Stimulated activated CD8-positive, alpha-beta memory T cell treated with anti-CD3 and anti-CD28 coated beads, Interleukin-2, amount 100 ng/mL, for 48 hours (primary cell): ENCODE measurements at places on chromosomes 13 and 19.
A peak's percentile ranks its signal among the peaks of the same experiment; 100 is the strongest.

DNA sequence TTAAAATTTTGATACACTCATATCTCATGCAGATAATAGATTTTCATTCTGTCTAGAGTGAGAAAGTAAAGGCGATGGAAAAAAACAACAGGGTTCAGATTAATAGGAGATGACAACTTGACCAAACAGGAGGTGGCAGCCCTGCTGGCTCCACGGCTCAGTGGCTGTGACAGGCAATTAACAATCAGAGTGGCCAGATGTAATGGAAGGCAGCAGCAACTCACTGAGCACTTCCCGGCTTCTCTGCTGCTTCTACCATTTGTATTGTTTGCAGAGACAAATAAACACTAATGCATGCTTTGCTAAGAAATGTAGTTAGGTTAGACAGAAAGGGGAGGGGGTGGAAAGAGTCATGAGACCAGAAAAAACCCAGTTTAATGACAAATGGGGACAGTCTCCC, 473.0 kb upstream of the SLC10A2 start:
- DNase-seq = no peak

GRCh38 chr19:4584670-4585460, 25.4 kb upstream of the SEMA6B start:
- DNase-seq = no peak

DNA sequence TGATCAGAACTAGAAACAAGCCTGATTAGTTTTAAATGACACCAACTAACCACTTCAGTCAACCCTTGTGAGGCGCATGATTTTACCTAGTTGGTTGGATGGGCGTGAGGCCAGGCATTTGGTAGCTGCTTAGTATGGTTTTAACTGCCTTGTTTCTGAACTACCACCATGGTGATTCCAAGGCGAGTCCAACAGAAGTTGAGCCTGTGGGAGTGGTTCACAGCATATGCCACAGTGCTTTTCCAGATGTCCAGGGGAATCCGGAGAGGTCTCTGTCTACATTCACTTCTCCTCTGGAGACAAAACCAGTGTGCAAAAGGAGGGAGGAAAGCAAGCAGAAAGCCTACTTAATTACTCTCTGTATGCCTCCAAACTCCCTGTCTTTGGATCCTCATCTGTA, 524.1 kb downstream of the GPC6 start:
- DNase-seq = no peak

DNA sequence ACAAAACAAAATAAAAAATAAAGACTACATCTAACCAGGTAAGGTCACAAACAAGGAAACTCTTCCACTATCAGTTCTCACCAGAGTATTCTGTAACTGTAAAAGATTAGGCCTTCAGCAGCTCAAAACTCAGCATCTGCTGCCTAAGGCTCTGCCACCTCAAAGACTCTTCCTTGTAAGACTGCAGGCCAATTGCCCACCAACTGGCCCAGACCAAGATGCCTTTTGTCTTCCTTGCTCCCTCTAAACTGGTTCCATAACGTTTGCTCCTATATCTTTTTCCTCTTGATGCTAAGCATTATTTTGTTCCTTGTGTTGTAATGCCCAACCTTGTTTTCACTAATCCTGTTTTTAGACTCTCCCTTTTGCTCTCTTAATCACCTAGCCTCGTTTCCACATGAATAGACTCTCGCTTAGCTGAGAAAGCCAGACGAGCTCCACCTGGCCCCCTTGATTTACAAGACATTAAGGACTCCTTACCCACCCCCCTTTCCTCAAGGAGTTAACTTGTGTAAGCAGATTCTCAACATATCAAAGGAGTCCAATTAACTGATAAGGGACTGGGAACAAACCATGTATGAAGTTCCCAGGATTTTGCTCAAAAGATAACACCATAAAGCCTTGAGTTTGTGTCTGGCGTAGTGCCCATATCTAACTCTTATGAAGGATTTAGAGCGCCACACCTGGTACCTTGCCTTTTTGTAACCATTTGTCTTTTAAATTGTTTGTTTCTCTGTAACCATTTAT, 1.5 kb downstream of the ZNF814 start:
- no peak for DNase-seq

GRCh38 chr13:29800687-29801086, 49.7 kb downstream of the UBL3 start:
- DNase-seq = no peak

DNA sequence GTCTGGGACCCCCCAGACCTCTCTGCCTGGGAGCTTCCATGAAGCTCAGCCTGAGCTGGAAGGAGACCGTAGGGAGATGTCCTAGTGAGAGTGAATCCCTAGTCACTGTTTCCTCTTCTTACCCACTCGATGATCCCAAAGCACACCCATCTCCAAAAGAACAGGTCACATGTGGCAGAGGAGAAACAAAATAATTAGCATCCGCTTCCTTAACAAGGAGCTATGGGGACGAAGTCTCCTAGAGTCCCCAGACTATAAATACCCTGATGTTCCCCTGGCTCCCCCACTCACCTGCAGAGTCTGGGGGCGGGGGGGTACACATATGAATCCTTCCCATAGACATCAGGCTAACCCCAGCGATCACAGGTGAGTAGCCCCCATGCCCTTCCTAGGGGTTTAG, at the start of gene OR1I1:
OR1I1 (plus strand) TSS at position 301 of the 400 bp plus-strand sequence. CDS start 4,855 bp downstream, outside the sequence.
- no peak for DNase-seq

- DNase-seq = no peak
These were observed 5.8 kb downstream of the CHAMP1 start for GRCh38 chr13:114320065-114320464.

- no peak for DNase-seq
These were observed 62.9 kb upstream of the URI1 start for GRCh38 chr19:29878973-29879654.

GRCh38 chr13:38814331-38814730, 127.5 kb downstream of the FREM2 start:
- DNase-seq = no peak

- no peak for DNase-seq
These were observed 15.3 kb upstream of the COLGALT1 start for GRCh38 chr19:17540174-17540573.

DNA sequence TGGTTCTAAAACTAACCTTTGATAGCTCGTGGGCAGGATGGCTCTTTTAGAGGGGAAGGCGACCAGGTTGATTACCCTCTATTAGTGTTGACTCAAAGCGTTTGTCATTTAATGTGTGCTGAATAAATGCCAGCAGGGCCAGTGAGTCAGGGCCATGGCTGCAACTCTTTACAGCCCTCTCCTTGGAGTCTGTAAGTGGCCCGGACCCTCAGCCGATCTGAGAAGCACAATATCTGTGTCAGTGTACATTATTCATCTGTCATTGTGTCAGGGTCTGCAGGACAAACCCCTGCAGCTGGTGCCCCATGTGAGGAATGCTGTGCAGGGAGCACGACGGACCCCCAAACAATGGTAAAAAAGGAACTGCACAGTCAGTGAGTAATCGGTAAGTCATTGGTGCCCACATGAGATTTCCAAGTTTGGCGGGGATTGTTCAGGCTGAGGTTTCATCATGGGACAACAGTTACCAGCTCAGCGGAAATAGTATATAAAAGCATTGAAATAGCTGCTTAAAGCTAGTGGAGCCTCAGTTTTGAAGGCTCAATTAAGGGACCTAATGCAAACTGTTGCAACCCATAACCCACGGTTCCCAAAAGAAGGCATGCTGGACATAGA, 139.1 kb downstream of the ZNF675 start:
- no peak for DNase-seq

DNA sequence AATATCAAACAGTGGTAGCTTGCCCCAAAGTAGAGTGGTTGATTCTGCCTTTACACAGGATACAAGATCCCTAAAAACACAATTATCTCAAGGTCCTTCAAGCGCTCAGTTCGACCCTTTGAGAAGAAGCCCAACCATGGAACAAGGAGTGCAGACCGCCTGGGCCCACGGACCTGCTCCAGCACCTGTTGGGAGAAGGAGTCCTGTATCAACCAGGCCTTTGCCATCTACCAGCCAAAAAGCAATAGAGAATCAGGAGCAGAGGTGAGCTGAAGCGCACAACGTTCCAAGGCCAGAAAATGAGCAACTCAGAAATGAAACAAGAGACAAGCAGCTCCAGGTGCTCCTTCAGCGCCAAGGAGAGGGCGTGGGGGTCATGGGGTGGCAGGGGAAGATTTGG, 6.3 kb upstream of the LILRB3 start:
- no peak for DNase-seq

DNA sequence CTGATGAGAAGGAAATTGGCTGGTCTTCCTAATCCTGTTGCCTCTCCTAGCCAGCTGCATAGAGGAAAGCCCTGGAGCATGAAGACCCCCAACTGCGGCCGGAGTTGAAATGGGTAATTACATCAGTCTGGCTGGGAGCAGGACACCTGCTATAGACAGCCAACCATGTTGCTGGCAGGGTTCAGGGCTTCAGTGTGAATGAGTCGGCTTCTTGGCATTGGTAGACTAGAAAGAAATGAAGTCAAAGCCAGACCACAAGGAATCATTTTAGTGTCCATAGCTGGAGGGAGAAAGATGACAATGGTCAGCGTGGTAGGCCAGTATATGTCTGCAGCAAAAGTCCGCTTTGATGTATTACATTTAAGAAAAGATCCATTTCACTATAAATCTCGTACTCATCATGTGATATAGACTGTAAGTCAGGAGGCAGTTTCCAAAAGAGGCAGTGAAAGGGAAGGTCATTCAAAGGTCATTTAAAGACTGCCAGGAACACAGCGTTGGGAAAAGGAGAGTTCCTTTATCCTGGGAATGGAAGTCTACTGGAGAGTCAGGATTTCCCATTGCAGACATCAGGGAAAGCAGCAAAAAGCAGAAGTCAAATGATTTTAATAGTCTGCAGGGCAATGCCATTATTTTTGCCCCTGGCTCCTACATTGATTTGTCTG, 262.7 kb downstream of the DNAJC15 start:
- DNase-seq = no peak

- no peak for DNase-seq
These were observed 911.7 kb upstream of the PCDH20 start for GRCh38 chr13:62327367-62327766.

- DNase-seq = no peak
These were observed 48.9 kb upstream of the TNFSF11 start for GRCh38 chr13:42525035-42525504.

- no peak for DNase-seq
These were observed 26.0 kb downstream of the WDR88 start for GRCh38 chr19:33157906-33158305.

DNA sequence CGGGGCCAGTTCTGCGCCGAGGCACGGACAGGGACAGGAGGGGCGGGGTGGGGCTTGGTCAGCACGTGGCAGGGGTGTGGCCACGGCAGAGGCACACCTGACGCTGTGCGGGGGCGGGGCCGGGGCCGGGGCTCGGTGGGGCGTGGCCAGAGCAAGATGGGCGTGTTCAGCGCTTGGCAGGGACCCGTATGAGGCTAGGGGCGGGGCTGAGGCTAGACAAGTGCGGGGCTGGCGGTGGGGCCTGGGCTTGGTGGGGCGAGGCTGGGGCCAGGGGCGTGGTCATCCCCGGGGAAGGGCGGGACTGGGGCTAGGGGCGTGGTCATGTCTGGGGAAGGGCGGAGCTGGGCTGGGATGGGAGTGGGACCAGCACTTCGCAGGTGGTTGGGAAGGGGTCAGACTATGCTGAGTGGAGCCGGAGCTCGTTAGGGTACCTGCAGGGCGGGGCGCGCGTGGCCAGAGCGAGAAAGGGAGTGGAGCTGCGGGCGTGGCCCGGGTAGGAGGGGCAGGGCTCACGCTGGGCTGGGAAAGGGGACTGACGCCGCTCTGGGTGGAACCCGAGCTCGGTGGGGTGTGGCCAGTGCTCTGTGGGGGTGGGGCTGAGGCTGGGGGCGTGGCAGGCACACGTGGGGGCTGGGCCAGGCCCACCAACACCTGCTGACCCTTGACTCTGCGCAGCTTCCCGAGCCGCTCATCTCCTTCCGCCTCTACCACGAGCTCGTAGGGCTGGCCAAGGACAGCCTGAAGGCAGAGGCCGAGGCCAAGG, 12.8 kb downstream of the POLR2E start:
- DNase-seq = peak; percentile 86

- no peak for DNase-seq
These were observed 1.3 kb upstream of the KLK8 start for GRCh38 chr19:51002542-51003311.

DNA sequence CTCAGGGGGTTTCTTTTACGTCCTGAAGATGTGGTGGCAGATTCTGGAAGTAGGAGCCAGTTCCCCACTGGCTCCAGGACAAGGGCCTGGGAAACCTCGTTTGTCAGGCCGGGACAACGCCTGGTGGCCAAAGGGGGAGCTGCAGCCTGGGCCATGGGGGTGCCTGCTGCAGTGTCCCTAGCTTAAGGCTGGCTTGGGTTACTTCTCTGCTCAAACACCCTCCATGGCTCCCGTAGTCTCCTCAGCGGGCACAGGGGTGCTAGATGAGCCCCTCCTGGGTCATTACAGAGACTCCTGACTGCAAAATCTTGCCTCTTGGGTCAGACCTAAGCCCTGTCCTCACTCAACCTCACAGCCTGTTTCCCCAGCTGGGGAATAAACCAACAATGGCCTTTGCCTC, 14.7 kb downstream of the CILP2 start:
- DNase-seq = peak; percentile 21

DNA sequence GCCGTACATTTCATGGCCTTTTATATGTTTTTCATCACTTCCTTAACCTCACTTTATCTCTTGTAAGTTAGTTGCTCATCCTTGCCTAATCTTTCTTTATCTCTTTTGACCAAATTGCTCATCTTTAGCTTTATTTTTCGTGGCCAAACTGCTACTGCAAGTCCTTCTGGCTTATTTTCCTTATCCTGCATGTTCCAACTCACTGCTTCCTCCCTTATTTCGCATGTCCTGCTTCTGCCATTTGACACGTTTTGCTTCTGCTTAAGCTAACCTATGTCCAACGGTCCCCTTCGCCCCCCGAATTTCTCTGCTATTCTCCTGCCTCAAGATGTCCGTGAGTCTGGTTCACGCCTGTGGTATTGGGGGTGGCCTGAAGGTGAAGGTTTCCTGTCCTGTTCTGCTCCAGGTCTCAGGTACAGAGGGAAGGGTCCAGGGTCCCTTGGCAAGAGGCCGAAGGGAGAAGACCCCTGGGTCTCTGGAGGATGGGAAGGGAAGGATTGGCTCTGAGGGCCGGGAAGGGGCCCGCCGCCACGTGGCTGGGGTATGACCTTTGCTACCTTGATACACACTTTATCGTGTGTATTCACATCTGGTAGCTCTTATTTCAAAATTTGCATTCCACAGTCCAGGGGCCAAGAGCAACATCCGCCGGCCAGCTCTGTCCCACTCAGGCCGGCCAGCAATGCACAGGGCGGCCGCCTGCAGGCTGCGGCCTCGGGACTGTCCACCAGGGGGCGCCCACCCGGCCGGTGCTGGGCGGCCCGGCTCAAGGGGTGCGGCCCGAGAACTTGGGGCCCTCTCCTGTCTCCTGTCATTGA, 2.9 kb upstream of the C19orf85 start:
- peak; percentile 60 for DNase-seq

- DNase-seq = no peak
These were observed 22.8 kb downstream of the PLIN4 start for GRCh38 chr19:4495471-4495870.

DNA sequence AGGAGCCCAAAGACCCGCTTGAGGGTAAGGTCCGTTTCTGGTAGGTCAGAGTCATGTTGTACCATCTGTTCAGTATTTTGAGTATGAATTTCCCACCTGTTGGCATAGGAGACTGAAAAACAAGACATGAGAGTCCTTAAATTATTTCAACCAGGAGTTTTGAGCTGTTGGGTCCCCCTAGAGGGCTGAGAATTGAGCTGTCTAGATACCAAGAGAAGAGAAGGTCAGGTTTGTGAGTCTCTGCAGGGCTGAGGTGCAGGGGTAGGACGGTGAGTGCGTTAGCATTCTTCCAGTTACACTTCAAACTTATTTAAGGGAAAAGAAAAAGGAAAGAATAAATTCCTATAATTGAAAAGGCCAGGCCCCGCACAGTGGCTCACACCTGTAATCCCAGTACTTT, 5.0 kb downstream of the CBLC start:
- no peak for DNase-seq
